ENCODE measurements at places on chromosomes 1 and 21.

DNA sequence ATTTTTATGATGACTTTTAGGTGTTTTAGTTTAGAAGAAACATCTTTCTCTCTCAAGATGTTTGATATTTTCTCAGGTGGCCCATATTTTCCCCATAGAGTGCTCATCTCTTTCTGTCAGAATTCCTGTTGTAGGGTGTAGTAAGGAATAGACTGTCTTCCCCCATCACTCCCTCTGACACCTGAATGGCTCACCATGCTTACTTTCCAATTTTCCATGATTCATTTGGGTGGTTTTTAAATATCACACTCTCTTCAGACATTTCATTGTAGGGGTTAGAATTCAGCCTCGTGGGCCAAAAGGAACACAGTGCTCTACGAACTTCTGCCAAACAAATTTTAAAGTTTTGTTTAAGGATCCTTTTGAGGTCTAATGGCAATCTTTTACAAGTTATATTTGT is 24.0 kb downstream of the GIPC2 start:
- no peak for DNase-seq

GRCh38 chr1:163826500-163826899 is 504.7 kb downstream of the NUF2 start:
- DNase-seq = no peak

GRCh38 chr1:80153762-80154161 is 1147.2 kb upstream of the ADGRL4 start:
- no peak for DNase-seq

GRCh38 chr1:46168477-46168876 is 6.4 kb upstream of the TSPAN1 start:
- DNase-seq = no peak

DNA sequence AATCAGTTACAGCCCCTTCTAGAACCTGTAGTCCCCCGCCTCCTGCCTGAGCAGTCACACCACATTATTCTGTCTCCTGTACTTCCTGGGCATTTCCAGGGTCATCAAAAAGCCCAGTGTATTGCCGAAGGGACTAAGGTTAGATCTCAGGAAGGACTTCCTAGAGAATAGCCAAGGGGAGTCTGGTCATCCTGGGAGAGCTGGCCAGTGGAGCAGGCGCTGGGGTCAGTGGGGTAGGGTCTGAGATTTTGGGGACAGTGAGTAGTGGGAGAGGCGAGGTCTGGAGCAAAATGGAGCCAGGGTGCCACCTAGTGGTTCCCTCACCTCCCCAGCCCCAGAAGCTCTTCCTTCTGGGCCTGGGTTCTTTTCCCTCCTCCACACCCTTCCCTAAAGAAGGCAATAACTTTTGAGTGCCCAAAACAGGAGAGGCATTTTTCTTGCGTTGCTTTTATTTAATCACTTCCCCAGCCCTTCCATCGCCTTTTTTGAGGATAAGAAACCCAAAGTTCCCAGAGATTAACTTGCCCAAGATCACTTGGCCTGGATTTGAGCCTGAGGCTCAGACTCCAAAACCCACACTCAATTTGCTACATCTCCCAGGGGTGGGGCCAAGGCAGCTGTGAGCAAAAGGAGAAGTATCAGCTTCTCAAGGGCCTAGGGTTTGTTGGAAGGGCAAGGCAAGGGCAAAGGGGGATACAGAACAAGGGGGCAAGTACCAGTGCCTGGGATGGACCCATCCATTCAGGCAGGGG is 7.3 kb upstream of the PMVK start:
- peak; percentile 29 for DNase-seq

DNA sequence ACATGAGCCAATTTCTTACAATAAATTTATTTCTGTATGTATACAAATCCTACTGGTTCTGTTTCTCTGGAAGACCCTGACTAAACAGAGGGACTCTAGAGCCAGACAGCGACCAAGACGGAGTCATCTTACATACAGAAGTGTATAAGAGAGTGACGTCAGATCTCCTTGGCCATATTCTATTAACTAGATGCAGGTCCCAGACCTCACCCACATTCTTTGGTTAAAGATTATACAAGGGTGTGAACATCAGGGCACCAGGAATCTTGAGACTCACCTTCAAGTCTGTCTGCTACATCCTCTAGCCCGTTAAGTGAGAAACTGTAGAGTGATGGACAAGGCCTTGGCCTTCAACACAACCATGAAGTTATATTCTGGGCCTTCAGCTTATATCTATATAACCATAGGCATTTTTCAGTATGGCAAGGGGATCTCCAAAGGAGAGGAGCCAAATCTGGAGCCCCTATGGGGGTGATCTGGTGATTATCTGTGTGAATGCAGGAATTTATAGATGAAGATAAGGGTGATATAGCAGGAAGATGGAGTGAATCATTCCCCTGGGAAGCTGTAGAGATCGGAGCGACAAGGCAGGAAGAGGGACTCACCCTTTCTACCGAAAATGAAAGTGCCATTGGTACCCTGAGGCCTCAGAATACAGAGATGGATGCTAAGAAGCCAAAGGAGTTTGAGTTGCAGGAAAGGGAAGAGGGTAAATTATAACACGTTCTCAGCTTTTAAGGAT is 83.9 kb downstream of the ADAMTS1 start:
- no peak for DNase-seq

DNA sequence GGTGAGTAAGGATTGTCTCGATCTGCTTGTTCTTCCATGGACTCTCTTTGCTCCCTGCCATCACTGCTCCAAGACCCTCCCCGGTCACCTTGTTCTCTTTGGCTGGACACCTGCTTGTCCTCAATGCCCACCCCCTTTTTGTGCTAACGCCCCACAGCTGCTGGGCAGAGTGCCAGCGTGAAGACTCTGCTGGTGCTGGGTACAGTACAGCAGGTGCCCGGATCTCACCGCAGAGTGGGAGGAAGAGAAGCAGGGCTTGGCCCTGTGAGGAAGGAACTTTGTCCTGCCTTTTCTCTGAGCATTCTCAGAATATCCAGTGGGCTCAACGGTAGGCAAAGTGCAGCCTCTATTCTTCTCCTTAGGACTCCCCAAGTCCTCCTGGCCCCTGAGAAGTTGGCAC is 90.1 kb downstream of the PLXNA2 start:
- no peak for DNase-seq

- DNase-seq = no peak
These were observed 51.8 kb upstream of the INSL5 start for GRCh38 chr1:66852870-66853269.

DNA sequence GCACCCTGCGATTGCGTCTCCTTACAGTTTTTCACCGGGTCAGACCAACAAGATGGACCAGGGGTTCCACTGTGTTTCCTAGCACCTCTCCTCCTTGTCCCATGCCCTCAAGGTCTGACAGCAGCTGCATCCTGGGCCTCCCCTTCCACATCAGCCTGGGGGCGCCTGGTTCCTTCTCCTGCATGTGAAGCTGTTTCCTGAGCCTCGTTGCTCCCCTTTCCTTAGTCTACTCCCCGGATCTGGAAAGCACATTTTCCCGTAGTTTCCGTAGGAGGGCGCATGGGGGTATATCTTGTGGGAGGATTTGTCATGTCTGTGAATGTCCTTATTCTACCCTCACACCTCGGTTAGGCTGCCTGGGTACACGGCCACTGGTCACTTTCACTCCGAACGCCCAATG is 6.1 kb downstream of the PRDM15 start:
- no peak for DNase-seq

GRCh38 chr1:198725090-198725489 is 86.2 kb downstream of the PTPRC start:
- DNase-seq = no peak

DNA sequence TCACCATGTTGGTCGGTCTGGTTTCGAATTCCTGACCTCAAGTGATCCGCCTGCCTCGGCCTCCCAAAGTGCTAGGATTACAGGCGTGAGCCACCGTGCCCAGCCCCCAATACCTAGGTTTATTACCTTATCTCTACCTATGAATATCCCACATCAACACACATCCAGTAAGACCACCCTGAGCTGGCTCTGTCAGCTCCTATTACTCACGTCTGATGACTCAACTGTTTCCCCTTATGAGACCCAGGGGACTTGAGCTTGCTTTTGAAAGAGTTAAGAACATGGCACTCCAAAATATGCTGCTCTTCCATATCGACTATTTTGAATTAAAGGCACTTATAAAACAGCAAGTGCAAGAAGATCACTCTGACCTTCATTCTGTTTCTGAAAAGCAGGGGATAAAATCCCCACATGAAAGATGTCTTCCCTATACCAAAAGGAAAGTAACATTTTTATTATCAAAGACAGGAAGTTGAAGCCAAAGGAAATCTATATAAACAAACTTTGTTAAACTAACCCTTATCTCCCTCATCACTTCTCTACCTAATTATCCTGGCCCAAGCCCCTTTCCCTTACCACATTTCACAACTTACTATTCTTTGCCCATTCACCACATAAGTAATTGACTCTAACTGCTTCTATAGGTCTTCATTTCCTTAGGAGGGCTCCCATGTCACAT is 41.3 kb upstream of the OSBPL9 start:
- DNase-seq = peak; percentile 62

- DNase-seq = peak; percentile 17
These were observed 144.6 kb downstream of the LMO4 start for GRCh38 chr1:87473203-87473661.

DNA sequence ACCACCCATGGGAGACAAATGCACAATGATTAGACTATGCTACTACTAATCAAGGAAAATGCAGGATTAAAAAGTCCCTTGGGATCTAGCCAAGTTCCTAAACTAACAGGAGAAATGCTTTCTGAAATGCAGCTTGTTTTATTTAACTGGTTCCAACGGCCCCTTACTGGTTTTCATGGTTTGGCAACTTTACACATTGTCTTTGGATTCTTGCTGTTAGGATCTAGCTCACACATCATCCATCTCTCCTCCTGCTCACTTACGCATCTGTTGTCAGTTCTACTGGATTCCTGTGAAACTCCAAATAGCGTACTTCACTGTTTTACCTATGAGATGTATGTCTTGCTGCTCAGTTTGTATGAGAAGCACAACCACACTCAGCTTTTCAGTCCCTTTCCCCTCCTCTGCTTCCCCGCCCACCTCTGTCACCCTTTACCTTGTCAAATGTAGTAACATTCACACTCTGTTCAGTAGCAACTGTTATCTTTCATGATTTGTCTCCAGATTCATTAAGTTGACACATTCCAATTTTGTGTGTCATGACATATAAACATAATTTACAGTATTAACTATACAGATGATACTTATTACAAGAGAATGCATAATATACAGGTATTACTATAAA is 130.1 kb downstream of the SIM2 start:
- DNase-seq = no peak

- no peak for DNase-seq
These were observed 821 bp upstream of the KHDRBS1 start for GRCh38 chr1:32012709-32013385.

- no peak for DNase-seq
These were observed 113.9 kb downstream of the GLIS1 start for GRCh38 chr1:53625049-53625448.

DNA sequence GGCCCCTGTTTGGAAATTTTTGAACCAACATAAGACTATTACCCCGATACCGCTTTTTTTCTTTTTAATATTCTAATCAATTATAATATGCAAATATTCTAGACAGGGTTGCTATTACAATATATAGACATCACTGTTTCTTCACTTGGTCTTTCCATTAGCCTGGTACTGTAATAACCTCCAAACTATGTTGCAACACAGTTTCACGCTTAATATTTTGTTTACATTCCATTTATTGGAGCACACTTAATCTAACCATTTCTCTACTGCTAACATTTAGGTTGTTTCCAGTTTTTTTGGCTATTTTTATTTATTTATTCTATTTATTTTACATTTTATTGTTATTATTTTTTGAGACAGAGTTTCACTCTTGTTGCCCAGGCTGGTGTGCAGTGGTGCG is 17.6 kb upstream of the NID1 start:
- no peak for DNase-seq

- DNase-seq = no peak
These were observed 39.6 kb downstream of the UBASH3A start for GRCh38 chr21:42443181-42443785.

GRCh38 chr1:170533298-170533697 is 1.3 kb downstream of the GORAB start:
- no peak for DNase-seq

- peak; percentile 31 for DNase-seq
These were observed 40.6 kb downstream of the MAPKAPK2 start for GRCh38 chr1:206725109-206725963.

DNA sequence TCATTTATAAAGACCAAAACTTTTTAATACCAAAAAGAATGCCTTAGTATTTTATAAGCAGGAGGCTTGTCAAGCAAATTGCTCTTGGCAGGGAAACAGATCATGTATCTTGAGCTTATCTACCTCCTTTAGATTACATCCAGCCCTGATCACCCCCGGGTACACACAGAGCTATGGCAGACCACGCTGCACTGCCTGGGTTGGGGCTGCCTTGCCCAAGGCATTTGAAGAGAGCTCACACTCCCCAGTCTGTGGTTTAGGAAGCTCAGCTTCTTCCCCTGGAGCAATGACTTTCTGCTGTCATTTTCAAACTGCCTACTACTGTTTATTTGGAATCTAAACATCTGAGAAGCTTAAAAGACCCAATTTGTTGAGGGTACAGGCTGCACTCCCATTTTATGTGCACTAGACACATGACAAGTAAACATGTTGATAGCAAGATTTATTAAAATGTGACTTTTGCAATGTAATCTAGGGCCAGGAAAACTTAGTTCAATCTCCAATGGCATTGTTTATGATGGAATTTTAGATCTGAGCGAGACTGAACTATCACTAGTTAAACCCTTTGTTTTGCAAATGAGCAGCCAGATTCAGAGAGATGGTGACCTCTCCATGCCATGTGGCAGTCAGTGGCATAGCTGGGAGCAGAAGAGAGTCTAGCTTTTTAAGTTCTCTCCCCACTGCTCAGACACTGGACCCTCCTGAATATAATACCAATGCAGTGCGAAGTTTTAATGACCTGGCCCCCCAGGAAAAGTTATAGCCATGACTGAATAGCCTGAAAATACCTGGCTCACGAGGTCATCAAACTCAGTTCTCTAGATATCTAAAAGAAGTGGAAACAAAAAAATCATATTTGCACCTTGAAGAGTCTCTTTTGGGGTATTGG is 214.9 kb downstream of the HLX start:
- DNase-seq = no peak

- DNase-seq = no peak
These were observed 810.2 kb upstream of the ADAMTS5 start for GRCh38 chr21:27776925-27777553.

GRCh38 chr1:161153682-161154337 is at the start of gene UFC1:
TSS of gene UFC1 (plus strand) at chr1:161153978. CDS start at chr1:161153998, 20 bp downstream.
- DNase-seq = peak; percentile 91

GRCh38 chr1:111695801-111696200 is 43.4 kb downstream of the INKA2 start:
- DNase-seq = no peak

DNA sequence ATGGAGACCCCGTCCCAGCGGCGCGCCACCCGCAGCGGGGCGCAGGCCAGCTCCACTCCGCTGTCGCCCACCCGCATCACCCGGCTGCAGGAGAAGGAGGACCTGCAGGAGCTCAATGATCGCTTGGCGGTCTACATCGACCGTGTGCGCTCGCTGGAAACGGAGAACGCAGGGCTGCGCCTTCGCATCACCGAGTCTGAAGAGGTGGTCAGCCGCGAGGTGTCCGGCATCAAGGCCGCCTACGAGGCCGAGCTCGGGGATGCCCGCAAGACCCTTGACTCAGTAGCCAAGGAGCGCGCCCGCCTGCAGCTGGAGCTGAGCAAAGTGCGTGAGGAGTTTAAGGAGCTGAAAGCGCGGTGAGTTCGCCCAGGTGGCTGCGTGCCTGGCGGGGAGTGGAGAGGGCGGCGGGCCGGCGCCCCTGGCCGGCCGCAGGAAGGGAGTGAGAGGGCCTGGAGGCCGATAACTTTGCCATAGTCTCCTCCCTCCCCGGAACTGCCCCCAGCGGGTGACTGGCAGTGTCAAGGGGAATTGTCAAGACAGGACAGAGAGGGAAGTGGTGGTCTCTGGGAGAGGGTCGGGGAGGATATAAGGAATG is 505 bp downstream of the LMNA start:
- peak; percentile 38 for DNase-seq
